ENCODE measurements at places on chromosomes 11 and 22.

DNA sequence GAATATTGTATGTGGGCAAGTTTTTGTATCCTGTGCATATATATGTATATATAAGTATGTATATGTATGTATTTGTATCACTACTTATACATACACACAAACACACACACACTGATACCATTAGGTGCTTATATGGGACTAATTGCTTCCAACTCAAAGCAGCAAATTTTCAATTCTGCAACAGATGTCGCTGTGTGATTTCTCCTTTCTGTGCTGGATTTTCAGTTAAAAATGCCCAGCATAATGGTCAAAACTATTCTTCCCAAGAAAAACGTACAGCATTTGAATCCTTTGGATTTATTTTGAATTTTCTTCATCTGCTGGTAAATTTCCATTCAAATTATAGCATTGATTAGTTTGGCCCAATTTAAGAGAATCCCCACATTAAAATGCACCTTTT, 4.3 kb downstream of the CADM1 start:
- peak; percentile 80 for DNase-seq

- no peak for DNase-seq
Measured at GRCh38 chr22:27022896-27023361, 365.5 kb downstream of the MIAT start.

DNA sequence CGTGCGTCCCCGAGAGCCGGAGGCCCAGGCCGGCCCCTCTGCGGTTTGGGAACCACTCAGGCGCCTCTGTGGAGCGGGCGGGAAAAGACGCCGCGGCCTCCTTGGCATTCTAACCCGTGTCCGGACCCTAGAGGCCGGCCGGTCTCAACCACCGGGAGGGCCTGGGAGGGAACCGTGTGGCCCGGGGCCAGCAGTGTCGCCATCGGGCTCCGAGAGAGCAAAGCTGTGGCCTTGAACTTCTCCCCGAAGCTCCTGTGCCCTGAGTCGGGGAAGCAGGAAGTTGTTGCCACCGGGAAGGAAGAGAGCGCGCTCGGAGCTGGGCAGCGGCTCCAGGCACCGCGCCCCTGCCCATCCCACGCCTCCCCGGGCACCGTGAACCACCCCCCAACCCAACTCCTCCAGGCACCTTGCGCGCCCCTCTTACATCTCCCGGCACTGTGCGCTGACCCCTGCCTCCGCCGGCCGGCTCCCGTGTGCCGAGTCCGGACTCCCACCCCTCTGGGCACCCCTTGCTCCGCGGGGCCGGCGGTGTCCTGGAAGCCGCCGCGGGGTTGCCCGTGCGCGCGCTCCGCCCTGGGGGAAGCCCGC, 80.0 kb upstream of the PPARA start:
- DNase-seq: no peak

DNA sequence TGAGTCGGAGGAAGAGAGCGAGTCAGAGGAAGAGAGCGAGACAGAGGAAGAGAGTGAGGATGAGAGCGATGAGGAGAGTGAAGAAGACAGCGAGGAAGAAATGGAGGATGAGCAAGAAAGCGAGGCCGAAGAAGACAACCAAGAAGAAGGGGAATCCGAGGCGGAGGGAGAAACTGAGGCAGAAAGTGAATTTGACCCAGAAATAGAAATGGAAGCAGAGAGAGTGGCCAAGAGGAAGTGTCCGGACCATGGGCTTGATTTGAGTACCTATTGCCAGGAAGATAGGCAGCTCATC, 780 bp downstream of the TRIM44 start:
- DNase-seq: no peak

DNA sequence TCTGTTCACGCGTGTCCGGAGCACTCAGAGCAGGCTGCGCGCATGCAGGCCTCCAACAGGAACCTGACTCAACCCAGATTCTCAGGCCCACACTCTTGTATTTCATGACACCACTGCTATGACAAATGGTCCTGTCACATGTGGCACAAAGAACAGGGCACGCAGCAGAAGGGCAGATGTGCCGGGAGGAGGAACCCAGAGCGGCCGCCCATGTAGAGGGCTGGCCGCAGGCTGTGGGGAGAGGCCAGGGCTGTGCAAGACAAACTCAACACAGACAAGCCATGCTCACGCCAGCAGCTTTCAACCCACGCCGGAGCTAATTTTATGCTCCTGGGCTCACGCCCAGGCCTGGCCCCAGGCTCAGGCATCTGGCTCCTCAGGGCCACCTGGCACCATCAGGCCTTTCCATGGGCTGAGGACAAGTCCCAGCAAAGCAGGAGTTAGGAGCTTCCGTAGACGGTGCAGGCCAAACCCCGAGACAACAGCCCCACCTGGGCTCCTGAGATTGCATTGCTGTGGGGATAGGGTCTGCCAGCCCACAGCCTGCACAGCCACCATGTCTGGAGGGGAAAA, 40.0 kb downstream of the DUSP8 start:
- peak; percentile 94 for DNase-seq

GRCh38 chr11:123838659-123839058, 32.5 kb upstream of the OR6M1 start:
- no peak for DNase-seq

- DNase-seq: no peak
Measured at GRCh38 chr11:119970555-119971304, 167.2 kb downstream of the TRIM29 start.

GRCh38 chr22:29165321-29166060, 40.2 kb upstream of the EMID1 start:
- no peak for DNase-seq

DNA sequence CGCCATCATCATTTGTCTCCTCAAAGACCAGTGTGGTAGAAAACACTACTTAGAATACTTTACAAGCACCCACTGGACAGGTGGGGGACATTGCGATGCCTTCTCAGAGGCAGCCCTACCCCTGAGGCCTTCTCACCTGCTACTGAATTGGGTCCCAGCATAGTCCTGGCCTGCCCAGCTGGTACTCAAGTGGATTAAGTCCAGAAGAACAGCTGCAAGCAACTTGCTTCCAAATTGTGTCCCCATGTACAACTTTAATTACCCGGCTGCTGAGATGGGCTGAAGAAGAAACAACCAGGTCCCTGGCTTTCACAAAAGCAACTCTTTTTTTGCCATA, 12.3 kb downstream of the ABTB2 start:
- DNase-seq: no peak

GRCh38 chr22:31639436-31640039, 22.5 kb downstream of the PISD start:
- DNase-seq: no peak

DNA sequence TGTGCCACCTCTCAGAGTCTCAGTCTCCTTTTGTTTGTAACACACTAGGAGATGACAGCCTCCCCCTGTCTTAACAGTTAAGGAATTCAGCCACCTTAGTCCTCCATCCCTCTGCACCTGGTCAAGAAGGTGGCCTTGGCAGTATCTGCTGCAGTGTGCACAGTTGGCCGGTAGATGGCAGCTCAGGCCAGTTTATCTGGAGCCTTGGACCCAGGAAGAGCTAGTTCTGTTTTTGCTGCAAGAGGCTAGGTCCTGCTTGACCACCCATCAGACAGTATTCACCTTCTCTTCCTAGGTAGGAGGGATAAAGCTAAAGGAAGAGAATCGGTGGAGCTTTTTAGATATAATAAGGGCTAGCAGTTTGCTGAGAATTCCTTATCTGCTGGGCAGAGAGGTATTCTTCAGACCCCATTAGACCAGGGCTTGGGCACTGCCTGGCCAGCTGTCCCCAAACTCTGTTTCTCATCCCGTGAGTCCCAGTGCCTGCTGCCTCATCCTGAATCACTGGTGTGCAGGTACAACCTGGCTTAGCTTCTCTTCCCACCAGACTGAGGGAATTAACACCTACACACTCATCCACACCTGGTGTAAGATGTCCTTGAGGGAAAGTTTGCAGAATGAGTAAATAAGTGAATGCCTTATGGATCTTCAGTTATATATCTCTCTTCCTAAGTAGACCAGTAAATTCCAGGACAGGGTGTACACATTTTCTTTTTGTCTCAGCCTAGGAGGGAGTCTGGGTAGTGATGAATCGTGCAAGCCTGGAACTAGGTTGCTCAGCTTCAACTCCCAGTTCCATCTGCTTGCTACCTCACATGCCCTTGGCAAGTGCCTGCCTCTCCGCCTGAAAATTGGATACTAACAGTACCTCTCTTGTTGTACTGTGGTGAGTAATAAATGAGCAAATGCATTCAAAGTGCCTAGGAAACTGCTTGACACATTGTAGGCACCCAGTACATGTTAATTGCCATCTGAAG, 70.8 kb upstream of the NARS2 start:
- DNase-seq: peak; percentile 71

- no peak for DNase-seq
Measured at GRCh38 chr11:46390331-46391171, 1.0 kb downstream of the CHRM4 start.

GRCh38 chr11:113540416-113541330, 65.5 kb upstream of the DRD2 start:
- DNase-seq: no peak

All from G401 (cell line).